ENCODE measurements at places on chromosomes 2 and 18. TPM values are rescaled to one million over a fixed set of nuclear protein-coding genes. Genes with fewer than 3 reads are reported as not detected.

ABCB11 gene
- total RNA-seq, result 0.20 TPM

SUPT7L gene
- 34.5 TPM for total RNA-seq

DNA sequence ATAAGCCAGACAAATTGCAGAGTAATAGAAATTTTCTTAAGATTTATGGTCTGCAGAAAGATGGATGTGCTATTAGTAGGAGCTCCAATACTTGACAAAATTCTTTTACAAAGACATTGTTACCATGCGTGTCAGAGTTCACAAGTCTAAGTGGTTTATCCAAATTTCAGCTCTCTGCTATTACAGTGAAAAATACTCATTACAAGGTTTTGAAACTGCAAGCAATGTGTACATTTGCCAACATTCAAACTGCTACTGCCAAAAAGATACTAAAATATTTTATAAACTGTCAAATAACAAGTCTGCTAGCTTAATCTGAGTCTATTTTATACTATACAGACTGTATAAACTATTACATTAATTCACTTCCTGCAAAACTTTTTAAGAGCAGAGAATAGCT, 1341.5 kb upstream of the ACVR2A start:
- no peaks in the 10 kb centered on the region for H3K27me3 ChIP-seq
- no peak overlapping the region for H3K27ac ChIP-seq
- DNase-seq, result no peak
- no peak overlapping the region for H3K4me3 ChIP-seq

- no peaks in the 10 kb centered on the region for H3K36me3 ChIP-seq
- no peak overlapping the region for H3K27ac ChIP-seq
- DNase-seq, result no peak
- no peak overlapping the region for H3K4me3 ChIP-seq
- no peaks in the 10 kb centered on the region for H3K4me1 ChIP-seq
- H3K27me3 ChIP-seq, result no peaks in the 10 kb centered on the region
These were observed 277.7 kb upstream of the PXDN start for GRCh38 chr2:2021995-2022394.

EVX2 gene
- total RNA-seq, result not detected

- H3K27ac ChIP-seq, result no peak overlapping the region
- H3K27me3 ChIP-seq, result no peaks in the 10 kb centered on the region
- H3K36me3 ChIP-seq, result no peaks in the 10 kb centered on the region
These were observed 500.6 kb upstream of the MYT1L start for GRCh38 chr2:2831633-2832032.

GRCh38 chr18:51150113-51150700, 47.3 kb downstream of the MEX3C start:
- H3K36me3 ChIP-seq, result no peaks in the 10 kb centered on the region
- no peak overlapping the region for H3K27ac ChIP-seq
- DNase-seq, result no peak
- H3K4me1 ChIP-seq, result peaks cover 38% of the 10 kb centered on the region

WDR54 gene
- 80.7 TPM for total RNA-seq

MDH1 gene
- 164 TPM for total RNA-seq

IL1RL2 gene
- total RNA-seq, result not detected

SNRNP200 gene
- 170 TPM for total RNA-seq

DNA sequence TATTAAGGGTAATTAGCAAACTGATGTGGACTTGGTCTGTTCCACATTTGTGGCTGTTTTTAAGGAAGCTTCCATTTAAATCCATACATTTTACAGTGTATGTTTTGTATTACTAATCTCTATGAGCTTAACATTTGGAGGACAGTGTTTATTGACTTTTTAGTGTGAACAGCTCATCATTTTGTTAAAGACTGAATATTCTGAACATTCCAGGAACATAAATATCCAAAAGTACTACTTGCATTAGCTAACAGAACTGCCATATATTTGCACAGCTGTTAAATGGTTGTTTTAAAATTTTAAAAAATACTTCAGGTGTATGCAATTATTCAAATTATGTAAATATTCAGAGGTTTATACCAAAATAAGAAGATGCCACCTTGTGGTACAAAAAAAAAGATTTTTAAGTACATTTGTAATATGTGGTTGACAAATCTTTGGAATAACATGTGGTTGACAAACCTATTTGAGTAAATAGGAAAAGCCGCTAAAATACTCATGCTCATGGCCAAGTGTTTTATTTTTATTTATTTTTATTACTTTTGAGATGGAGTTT, 439.7 kb upstream of the FANCL start:
- no peak for DNase-seq
- no peak overlapping the region for H3K27ac ChIP-seq
- H3K4me3 ChIP-seq, result no peak overlapping the region
- no peaks in the 10 kb centered on the region for H3K36me3 ChIP-seq

REG3G gene
- not detected for total RNA-seq

DNA sequence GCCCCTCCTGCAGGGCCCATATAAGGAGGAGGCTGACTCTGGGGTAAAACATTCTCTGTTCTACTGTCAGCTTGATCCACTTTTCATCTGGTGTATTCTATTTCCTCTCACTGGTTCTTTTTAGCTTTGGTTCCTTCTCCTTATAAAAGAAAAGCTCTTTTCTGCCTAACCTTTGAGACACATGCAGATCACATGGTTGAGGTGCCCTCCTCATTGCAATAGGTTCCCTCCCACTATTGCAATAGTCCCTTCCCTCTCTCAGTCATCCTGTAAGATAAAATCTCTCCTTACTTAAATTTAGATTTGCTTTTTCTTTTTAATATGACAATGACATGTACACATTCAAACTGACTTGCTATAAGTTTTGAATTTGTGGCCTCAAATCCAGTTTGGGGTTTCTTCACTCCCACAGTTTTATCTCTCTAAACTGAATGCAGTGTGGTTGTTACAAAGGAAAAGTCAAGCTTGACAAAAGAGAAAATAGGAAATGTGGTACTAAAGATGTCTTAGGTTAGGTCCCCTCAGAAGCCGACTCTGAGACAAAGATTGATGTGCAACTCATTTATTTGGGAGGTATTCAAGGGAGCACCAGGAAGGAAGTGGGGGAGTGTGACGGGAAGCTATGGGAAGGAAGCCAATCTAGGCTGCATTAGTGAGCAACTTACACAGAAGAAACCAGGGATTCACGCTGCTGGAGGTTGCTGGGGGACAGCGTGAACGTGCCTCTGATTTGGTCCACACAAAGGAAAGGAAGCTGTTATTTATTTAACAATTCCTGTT, 127.6 kb upstream of the LINC00305 start:
- H3K36me3 ChIP-seq, result no peaks in the 10 kb centered on the region
- H3K27ac ChIP-seq, result no peak overlapping the region
- no peaks in the 10 kb centered on the region for H3K4me1 ChIP-seq
- no peak for DNase-seq
- H3K27me3 ChIP-seq, result no peaks in the 10 kb centered on the region
- H3K4me3 ChIP-seq, result no peak overlapping the region

INO80D gene
- 27.3 TPM for total RNA-seq

DNA sequence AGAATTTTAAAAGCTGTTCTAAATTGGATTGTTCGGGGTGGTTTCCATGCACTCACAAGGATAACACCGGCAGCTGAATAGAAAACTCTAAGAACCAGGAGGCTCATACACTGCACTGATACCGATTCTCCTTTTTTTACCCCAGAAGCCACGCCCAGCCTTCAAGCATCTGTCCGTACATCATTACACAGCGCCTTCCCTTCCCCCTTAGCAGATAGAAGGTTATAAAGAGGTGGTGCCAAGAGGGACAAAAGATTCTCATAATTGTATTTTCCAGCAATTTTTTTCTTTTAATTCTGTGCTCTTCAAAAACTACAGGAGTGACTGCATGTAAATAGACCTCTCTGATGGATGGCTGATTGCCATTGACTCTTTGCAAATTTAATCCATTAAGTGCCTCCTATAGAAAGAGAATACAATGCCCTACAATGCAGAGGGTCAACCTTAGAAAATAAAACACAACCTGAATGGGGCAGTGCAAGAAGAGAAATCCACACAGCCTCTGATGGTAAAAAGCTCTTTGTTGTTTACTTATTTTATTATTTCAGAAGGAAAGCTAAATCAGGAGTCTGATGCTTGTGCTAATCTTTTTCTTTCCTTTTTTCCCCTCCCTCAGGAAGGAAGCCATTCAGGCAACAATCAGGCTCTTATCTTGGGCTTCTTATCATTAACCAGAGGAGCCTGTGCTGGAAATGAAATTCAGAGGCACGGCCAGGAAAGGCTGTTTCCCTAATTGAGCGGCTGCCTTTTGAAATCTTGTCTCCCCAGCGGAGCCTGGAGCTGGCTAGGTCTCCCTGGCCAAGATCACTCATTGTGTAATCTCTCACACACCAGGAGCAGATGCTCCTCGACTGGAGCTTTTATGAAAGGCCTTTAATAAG, 198.9 kb upstream of the NABP1 start:
- H3K4me1 ChIP-seq, result no peaks in the 10 kb centered on the region
- no peak for DNase-seq
- no peak overlapping the region for H3K27ac ChIP-seq
- H3K27me3 ChIP-seq, result peaks cover 2% of the 10 kb centered on the region
- no peaks in the 10 kb centered on the region for H3K36me3 ChIP-seq

- no peak for DNase-seq
- H3K4me3 ChIP-seq, result no peak overlapping the region
- H3K36me3 ChIP-seq, result no peaks in the 10 kb centered on the region
- H3K27ac ChIP-seq, result no peak overlapping the region
- H3K27me3 ChIP-seq, result peaks cover 11% of the 10 kb centered on the region
These were observed 17.4 kb upstream of the DNAJC10 start for GRCh38 chr2:182698671-182699070.

DNA sequence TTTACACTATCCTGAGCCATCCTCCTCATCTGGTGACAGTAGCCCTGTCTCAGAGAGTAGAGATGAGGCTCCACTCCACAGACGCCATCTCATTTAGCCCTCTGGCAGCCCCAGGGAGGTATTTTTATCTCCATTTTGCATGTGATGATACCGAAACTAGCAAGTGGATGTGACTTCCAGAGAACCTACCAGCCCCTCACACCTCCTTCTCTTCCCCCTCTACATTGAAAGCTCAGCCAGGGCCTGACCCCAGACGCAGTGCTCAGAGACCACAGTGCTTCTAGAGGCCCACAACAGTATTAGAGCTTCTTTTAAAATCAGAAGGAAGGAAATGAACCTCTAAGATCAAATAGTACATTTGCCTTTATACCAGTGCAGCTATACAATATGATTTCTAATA, 8.3 kb downstream of the GYPC start:
- peak overlapping the region; percentile 94 for H3K27ac ChIP-seq
- H3K4me3 ChIP-seq, result peak overlapping the region; percentile 61
- no peaks in the 10 kb centered on the region for H3K27me3 ChIP-seq
- peak; percentile 36 for DNase-seq
- peaks cover 69% of the 10 kb centered on the region for H3K36me3 ChIP-seq

TEKT4 gene
- total RNA-seq, result not detected

DNA sequence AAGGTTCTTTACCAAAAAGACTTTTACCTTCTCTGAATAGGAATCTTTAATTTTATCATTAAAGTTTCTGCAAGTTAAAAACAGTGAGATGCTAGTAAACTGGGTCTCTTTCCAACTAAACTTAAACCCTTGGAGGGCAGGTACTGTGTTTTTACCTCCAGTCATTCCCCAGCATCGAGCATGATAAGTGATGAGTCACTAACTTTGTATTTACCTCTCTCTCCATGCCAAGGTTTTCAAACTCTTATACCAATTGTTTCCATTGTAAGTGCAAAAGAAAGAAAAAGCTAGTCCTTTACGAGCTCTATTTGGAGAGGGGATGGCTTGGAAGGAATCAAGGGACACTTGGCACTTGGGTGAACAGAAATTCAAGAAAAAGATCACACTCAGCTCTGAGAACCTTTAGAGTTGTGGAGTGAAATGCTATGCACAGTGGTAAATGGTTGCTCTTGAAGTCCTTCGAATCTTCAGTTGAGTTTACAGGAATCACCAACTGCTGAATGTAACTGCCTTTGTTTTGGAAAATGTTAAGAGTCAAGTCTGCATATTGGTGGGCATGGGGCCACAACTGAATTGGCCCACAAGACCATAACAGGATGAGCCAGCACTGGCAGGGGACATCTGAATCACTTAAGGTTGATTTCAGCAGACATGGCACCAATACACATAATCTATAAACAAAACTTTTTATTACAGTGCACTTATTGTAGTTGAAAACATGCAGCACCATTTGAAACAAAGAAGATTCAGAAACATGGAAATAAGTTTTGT, 8.3 kb upstream of the RBM43 start:
- peaks cover 3% of the 10 kb centered on the region for H3K4me1 ChIP-seq
- no peak overlapping the region for H3K27ac ChIP-seq
- H3K4me3 ChIP-seq, result no peak overlapping the region
- DNase-seq, result no peak

SEC11C gene
- 64.1 TPM for total RNA-seq

GRCh38 chr2:162379719-162380580, 36.0 kb downstream of the GCA start:
- no peaks in the 10 kb centered on the region for H3K36me3 ChIP-seq
- peaks cover 2% of the 10 kb centered on the region for H3K4me1 ChIP-seq
- H3K4me3 ChIP-seq, result peak overlapping the region; percentile 35
- H3K27me3 ChIP-seq, result peaks cover 7% of the 10 kb centered on the region

GRCh38 chr2:19255481-19255880, 102.9 kb downstream of the OSR1 start:
- H3K36me3 ChIP-seq, result no peaks in the 10 kb centered on the region
- no peaks in the 10 kb centered on the region for H3K4me1 ChIP-seq
- no peaks in the 10 kb centered on the region for H3K27me3 ChIP-seq
- DNase-seq, result no peak
